ENCODE measurements at places on chromosomes 5 and 9. TPM values are rescaled to one million over a fixed set of nuclear protein-coding genes. Genes with fewer than 3 reads are reported as not detected.

CRB2 gene
- total RNA-seq, result 0.11 TPM

MCC gene
- 11.8 TPM for total RNA-seq

DNA sequence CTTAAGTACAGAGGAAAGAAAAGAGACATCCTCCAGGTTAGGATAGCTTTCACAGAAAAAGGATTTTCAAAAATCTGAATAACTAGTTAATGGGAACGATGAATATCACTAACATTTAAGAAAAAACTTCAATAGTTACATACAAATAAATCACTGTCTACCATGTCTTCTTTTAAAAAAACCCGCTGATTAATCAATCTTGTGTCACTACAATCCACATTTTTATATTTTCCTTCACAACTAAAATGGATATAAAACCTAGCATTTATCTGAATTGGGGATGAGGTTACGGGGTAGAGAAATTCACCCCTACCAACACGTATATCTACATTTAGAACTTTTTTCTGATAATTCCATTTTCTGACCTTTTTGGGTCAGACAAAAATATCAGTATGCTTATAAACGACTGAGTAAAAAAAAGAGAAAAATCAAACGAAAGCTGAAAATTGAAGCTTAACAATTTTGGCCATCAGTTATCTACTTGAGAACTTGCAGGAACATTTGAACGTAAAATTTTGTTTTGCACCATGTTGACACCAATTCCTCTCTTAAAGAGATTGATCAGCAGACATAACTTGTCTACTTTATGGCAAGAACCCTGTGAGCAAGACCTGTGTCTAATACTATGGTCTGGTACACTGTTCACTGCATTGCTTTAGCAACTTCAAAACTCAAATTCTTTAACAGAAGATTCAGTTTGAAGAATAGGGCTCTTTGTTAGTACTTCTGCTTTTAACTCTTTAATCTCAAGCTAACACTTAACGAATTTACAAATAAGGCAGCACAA is 4.8 kb downstream of the NR3C1 start:
- no peak for DNase-seq

- no peak for DNase-seq
Observed at GRCh38 chr5:133429046-133429445, 183.3 kb downstream of the FSTL4 start.

GRCh38 chr5:54905942-54906537 is 79.4 kb downstream of the ESM1 start:
- DNase-seq, result peak; percentile 58

DNA sequence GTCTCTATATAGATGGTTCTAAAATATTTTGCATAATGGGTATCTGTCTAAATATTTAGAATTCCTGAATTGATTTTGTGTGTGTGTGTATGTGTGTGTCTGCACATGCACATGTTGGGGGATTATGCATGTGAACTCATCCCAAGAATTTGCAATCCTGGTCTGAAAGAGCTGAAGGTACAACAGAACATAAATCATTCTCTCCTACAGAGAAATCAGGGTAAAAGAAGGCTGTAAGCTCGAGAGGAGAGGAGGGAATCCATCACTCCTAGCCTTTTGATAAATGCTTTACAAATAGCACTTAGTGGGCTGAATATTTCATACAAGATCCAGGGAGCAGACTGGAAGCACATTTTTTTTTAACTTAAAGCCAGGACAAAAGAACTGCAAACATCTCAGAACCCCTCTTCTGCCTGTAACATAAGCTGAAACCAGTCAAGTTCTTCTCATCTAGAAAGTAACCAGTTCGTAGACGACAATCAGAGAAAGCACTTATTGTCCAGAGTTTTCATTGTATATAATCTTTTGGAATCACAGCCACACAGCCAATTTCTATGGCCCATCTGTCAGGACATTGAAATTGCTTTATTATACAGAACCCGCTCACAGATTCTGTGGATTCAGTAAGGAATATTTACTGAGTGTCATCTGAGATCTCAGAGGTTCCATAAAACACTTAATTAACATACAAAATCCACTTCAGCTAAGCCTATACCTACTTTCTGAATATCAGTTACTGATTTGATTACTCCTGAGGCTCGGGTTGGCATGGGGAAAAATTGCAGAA is 541.4 kb upstream of the ZNF462 start:
- no peak for DNase-seq

GRCh38 chr9:74277532-74277931 is 219.6 kb upstream of the RORB start:
- no peak for DNase-seq

GRCh38 chr5:111511174-111511830 is 1.0 kb downstream of the STARD4 start:
- peak; percentile 25 for DNase-seq

C5orf63 gene
- 1.7 TPM for total RNA-seq

GDNF gene
- 1.8 TPM for total RNA-seq

- DNase-seq, result peak; percentile 94
Observed at GRCh38 chr9:125521462-125522327, 185.3 kb downstream of the MAPKAP1 start.

DNA sequence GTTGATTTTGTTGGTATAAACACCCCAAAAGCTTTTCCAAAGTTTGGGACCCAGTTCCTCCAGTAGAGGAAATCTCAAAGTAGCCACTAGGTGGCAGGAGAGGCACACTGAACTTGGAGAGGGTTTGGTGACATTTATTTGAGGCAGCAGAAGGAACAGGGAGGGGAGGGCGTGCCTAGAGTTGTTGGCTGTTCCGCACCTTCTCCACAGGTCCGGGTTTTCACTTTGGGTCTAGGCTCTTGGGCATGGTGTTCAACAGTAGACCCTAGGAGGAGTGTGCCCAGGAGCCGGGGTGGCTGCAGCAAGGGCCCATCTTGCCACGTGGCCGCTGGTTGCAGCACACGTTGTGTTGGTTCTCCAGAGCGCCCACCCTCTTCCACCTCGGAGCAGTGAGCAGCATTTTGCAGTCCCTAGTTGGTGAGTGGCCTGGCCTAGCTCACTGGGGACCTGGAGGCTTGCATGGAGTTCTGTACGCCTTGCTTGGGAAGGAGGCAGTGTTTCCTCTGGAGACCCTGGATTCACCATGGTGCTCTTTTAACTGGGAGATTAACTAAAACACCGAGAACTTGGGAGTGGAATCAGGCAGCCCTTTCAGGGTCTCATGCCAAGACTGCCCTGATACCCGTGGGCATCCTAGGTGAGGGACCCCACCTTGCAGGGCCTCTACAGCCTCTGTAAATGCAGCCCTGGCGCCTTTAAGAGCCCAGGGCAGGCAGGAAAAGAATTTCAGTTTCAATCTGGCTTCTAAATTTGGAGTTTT is 28.2 kb downstream of the PTPA start:
- DNase-seq, result no peak
